ENCODE measurements at places on chromosomes 4 and X.

DNA sequence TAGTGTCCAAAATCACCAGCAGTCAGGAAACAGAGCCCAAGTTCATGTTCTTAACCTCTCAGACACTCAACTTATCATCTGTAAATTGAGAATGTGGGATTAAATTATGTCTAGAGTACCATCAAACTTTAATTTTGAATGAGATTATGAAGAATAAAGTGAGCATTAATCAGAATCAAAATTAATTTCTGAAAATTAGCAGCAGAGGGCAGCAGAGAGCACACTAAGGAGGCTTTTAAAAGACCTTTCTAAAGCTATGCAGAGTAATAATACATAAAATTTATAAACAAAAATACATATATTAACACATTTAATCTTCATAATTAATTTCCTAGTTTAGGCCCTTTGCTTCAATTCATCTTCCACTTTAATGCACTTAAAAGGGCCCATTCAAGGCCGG lies 7.1 kb downstream of the TASL start:
- no peaks in the 10 kb centered on the region for H3K36me3 ChIP-seq
- DNase-seq: no peak
- no peaks in the 10 kb centered on the region for H3K27me3 ChIP-seq
- H3K4me3 ChIP-seq: no peak overlapping the region

DNA sequence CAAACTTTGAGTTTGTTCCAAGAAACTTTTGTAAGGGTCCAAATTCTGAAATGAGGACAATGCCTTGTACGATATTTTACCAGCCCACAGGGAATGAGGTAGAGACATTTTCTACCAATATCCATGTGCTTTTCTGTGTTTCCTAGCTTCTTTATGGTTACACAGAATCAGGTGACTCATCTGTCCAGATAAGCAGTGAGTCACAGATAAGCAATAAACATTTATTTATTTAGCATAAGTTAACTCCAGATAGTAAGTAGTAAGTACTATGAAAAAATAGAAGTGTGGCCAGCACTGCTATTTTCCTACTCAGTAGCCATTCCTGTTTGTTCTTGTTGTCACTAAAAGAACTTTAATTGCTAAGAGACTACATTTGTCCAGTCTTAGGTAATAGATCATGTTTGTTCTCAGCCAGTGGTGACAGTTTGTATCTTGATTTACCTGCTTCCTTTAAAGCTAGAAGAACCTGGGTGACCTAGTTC lies 7.4 kb downstream of the AFF1 start:
- peaks cover 34% of the 10 kb centered on the region for H3K4me1 ChIP-seq
- H3K27me3 ChIP-seq: no peaks in the 10 kb centered on the region
- DNase-seq: no peak
- no peak overlapping the region for H3K27ac ChIP-seq
- H3K36me3 ChIP-seq: no peaks in the 10 kb centered on the region
- no peak overlapping the region for H3K4me3 ChIP-seq

DNA sequence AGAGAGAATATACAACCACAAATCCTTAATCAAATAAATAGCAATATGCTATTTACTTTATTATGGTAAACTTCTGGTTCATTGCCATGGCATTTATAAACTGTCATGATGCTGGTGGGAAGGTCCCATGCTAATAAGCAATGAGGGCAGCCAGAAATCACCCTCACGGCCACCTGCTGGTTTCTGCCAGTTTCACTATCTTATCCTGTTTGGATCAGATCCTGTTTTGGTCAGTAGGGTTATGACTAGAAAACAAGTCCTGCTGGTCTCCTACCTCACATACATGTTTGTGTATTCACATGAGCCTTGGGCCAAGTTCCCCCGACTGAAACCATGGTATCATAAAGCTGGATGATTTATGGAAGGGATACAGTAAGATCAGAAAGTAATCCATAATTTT lies 28.1 kb downstream of the XAGE5 start:
- DNase-seq: no peak
- H3K4me1 ChIP-seq: no peaks in the 10 kb centered on the region
- no peak overlapping the region for H3K4me3 ChIP-seq
- no peak overlapping the region for H3K27ac ChIP-seq
- no peaks in the 10 kb centered on the region for H3K36me3 ChIP-seq

DNA sequence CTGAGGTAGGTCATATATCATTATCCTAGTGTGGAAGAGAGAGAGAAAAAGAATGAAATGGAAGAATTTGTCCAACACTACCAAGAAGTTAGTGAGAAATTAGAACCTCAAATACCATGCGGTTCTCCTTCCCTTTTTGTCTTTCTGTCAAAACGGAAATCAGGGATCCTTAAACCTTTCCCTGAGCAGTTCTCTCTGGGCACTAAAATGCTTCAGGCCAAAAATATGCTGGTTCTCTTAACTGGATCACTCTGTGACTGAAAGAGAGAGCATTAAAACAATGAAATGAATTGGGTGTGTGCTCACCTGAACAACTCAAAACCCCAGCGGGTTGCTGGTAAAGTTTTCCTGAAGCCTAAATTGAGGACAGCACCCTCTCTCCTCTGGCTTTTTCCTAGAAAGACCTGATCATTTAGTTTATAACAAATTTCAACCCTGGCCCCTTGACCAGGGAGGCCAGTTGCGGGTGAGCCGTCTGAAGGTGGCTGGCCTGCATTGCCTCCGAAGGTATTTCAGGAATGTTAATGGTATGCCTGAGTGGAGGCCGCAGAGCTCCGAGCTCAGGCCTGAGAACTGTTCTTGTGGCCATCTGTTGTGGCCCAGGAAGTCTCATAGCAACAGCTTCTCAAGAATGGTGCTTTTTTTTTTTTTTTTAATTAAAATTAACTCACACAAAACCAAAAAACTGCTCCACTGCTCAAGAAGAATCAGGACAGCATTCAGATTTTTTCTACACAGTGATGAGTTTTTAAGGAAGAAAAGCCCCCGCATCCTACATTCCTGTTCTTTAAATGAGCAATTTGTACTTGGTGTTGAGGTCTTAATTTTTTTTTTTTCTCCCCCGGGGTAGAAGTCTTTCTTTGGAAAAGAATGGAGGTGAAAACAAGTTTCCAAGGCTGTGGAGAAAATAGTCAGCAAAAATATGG lies 155.1 kb downstream of the SHROOM3 start:
- no peaks in the 10 kb centered on the region for H3K4me1 ChIP-seq
- no peak overlapping the region for H3K4me3 ChIP-seq
- H3K27me3 ChIP-seq: no peaks in the 10 kb centered on the region
- H3K27ac ChIP-seq: peak overlapping the region; percentile 47

DNA sequence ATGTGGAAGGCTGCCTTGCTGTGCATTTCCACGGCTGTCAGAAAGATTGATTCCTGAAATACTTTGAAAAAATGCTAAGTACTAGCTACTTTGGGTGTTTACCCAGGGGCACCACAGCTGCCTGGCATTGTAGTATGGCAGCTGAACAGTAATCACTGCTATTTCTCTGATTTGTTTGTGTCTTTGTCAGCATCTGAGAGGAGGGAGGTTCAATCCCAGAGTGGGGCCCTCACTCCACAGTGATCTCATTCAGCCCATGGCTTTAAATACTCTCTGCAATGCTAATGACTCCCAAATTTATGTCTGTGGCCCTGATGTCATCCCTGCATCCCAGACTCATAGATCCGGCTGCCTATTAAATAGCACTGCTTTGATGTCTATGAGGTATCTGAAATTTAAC lies 575.3 kb upstream of the MAGEB2 start:
- no peak overlapping the region for H3K4me3 ChIP-seq
- no peak overlapping the region for H3K27ac ChIP-seq

DNA sequence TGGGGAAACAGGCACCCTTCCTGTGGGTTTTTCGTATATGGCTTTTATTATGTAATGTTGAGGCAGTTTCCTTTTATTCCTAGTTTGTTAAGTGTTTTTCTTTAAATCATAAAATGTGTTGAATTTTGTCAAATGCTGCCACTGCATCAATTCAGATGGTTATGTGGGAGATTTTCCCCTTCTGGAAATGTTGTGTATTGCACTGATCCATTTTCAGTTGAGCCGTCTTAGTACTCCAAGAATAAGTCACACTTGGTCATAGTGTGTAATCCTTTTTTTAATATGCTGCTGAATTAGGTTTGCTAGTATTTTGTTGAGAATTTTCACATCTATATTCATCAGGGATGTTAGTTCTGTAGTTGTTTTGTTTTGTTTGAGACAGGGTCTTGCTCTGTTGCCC lies 9.5 kb upstream of the CTBP1 start:
- H3K27me3 ChIP-seq: no peaks in the 10 kb centered on the region
- no peaks in the 10 kb centered on the region for H3K36me3 ChIP-seq
- DNase-seq: no peak
- no peak overlapping the region for H3K27ac ChIP-seq
- no peaks in the 10 kb centered on the region for H3K4me1 ChIP-seq

GRCh38 chr4:88793475-88793874 lies 95.8 kb upstream of the NAP1L5 start:
- no peak overlapping the region for H3K4me3 ChIP-seq
- no peaks in the 10 kb centered on the region for H3K4me1 ChIP-seq
- DNase-seq: no peak
- H3K27me3 ChIP-seq: no peaks in the 10 kb centered on the region
- no peaks in the 10 kb centered on the region for H3K36me3 ChIP-seq

- no peaks in the 10 kb centered on the region for H3K27me3 ChIP-seq
- H3K27ac ChIP-seq: no peak overlapping the region
- no peaks in the 10 kb centered on the region for H3K4me1 ChIP-seq
- no peak for DNase-seq
- H3K36me3 ChIP-seq: no peaks in the 10 kb centered on the region
Measured at GRCh38 chrX:107025545-107025944, 25.5 kb upstream of the MORC4 start.

GRCh38 chr4:108337923-108338322 lies 169.2 kb upstream of the LEF1 start:
- no peak overlapping the region for H3K4me3 ChIP-seq
- no peaks in the 10 kb centered on the region for H3K36me3 ChIP-seq
- no peak overlapping the region for H3K27ac ChIP-seq
- no peaks in the 10 kb centered on the region for H3K27me3 ChIP-seq

DNA sequence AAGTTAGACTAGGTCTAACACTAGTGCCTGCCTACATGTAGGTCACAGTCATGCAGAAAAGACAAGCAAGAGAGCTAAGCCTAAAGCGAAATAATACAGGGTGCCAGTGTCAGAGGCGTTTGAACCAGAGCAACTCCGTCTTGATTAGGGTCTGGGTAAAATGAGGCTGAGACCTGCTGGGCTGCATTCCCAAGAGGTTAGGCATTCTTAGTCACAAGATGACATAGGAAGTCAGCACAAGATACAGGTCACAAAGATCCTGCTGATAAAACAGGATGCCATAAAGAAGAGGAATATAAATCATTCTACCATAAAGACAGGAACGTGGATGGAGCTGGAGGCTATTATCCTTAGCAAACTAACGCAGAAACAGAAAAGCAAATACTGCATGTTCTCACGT lies 120.9 kb downstream of the BEND2 start:
- H3K27me3 ChIP-seq: no peaks in the 10 kb centered on the region
- no peak overlapping the region for H3K27ac ChIP-seq
- no peak overlapping the region for H3K4me3 ChIP-seq
- no peaks in the 10 kb centered on the region for H3K36me3 ChIP-seq
- no peak for DNase-seq

DNA sequence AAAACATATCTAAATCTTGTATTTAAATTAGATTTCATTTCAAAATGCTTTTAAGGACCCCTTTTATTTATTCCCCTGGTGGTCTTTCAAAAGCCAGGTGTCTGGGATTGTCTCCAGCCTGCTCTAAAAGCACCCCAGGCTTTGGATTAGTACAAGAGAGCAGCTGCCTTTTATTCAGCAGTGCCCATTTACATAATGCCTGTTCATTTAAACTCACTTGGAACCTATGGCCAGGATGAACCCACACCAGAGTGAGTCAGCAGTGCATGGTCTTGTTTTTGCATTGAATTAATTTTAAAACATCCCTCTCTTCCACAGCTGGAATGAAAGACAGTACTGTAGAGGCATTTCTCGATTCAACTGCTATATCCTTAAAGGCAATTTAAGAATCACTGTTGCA lies 64.1 kb upstream of the TENM3 start:
- no peaks in the 10 kb centered on the region for H3K27me3 ChIP-seq
- H3K4me3 ChIP-seq: no peak overlapping the region
- H3K4me1 ChIP-seq: no peaks in the 10 kb centered on the region
- H3K36me3 ChIP-seq: no peaks in the 10 kb centered on the region

DNA sequence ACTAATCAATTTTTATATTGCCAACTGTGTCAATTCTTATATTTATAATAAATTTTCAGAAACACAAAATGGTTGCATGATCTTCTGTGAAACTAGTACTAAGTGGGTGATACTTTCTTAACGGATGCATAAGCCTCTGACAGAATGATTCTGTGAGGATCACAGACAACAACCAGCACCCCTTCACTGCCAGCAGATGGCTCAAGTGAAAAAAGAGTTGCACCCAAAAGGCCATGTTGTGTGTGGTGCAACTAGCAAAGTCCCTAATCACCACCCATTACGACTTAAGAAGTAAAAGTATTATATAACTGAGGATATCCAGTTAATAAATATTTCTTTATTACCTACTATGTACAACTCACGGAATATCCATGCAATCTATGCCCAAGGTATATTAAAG lies 334.0 kb downstream of the PCDH19 start:
- no peak overlapping the region for H3K27ac ChIP-seq
- H3K4me1 ChIP-seq: no peaks in the 10 kb centered on the region
- no peak overlapping the region for H3K4me3 ChIP-seq

GRCh38 chr4:878796-879728 lies 53.1 kb downstream of the GAK start:
- no peak overlapping the region for H3K27ac ChIP-seq
- no peak for DNase-seq

Data from esophagus squamous epithelium (tissue), 5 donors.